ENCODE measurements at places on chromosomes 1 and 21.

DNA sequence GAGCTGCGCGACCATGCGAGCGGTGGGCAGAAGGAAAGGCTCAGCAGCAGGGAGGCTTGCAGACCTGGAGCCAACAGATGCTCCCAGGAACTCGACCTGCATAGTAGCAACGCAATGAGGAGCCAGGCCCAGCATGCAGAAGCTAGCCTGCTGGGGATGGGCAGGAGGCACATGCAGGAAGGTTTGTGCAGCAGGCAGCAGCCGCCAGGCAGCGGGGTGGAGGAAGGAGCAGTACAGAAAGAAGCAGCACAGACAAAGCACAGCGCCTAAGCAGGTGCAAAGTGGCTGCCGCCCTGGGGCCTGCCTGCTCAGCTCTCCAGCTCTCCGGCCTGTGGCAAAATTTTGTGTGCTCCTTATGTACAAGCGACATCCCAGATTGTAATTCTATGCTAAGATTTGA is 213.5 kb upstream of the MAP1LC3C start:
- no peak for DNase-seq

DNA sequence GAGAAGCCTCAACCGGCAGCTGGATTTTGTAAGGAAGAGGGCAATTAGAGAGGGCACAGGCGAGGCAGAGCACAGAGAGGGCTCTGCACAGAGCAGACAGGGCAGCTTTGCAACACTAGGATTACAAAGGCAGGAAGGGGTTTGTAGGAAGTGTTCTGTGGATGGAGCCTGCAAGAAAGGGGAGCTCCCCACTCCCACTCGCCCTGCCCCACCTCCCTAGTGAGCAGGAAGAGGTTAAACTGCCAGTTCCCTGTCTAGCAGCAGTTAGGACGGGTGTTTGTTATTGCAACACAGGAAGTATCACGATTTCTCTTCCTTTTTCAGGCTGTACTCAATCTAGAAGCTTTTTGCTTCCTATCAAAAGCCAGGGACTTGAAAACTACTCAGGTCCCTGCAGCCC is 63.3 kb upstream of the LRRC8D start:
- DNase-seq = no peak

DNA sequence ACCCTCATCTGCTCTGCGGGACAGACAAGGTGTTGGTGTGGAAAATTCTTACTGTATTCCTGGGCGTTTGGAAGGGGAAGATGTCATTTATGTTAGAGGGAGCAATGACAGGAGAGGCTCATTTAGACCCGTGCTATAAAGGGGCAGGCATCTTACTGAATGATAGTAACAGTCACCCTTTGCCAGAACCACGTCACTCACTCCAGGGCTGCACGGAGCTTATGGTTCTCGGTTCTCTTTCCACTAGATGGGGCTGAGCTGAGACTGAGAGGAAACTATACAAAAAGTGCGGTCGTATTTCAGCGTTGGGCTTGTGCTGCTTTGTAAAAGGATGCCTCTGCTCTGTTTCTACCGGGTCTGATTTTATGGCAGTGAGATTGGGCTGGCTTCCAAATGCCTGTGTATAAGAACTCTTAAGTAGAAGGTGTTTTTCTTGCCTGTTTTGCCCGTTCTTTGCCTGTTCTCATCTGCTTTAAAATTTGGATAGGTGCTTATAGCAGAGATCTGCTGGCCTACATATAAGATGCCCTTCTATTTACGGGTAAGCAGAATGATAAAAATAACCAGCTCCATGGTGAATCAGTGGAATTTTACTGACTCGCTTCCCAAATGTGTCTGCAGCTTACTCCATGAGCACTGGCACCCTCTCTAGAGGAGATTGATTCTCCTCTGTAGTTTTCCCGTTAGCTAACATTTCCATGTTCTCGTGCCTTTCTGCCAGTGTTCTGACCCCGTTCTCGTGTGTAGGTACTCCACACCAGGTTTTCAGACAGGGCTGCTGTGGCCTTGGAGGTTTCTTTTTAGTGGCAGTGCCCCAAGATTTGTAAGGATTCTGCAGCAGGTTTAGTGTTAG is 55.9 kb downstream of the MRPS6 start:
- no peak for DNase-seq

DNA sequence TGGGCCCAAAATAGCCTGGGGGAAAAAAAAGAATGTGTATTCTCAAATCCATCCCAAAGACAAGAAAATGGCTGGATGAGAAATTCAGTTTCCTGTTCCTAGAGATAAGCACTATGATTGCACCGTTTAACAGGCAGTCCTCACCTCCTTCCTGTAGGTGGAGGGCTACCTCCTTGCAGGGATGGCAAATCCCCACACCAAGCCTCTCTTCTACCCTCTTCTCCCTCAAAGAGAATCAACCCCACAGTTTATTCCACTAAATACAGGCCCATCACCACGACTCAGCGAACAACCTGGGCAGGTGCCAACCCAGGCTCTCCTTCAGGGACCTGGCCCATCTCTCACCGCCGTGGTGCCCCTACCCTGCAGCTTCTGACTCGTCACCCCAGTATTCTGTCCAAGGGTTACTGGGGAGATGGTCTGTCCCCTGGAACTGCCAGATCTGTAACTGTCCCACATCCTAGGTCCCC is 3.4 kb upstream of the CHD5 start:
- DNase-seq = no peak

- no peak for DNase-seq
These were observed 177.7 kb downstream of the DPYD start for GRCh38 chr1:97743129-97743528.

- DNase-seq = peak; percentile 74
These were observed 2119.0 kb downstream of the MRPL39 start for GRCh38 chr21:23488245-23488644.

GRCh38 chr1:174219606-174220370 is 60.5 kb downstream of the RABGAP1L start:
- DNase-seq = no peak

DNA sequence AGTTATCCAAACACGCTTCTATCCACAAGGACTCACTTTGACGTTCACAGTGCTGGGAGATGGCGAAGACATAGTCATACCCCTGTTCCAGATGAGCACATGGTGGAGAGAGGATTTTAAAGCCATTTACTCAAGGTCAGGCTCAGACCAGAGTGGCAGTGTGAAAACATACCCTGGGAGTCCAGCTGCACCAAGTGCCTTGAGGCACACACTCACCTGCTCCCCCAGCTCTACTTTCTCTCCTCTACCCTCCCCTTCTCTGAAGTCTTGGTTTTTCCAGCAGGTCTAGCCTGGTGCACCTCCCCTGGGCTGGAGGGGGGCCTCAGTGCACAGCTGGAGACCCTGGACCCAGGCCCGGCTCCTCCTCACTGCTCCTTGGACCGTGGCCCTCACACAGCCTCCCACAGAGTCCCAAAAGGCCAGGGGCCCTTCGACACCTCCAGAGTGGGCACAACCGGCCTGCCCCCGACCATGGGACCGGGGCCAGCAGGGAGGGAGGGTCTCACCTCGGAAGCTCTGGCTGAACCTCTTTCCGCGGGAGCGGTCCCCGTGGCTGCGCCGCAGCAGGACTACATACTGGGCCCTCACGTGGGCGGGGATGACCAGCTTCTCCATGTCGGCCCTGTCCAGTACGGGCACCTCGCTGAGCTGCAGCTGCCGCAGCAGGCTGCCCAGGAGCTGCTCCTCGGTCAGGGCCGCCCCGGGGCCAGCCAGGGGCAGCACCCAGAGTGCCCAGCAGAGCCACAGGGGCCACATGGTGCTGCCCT is 452 bp downstream of the LEFTY2 start:
- no peak for DNase-seq
